NCI-H345 (cell line): ENCODE measurements at places on chromosomes 16 and 17.
A peak's percentile ranks its signal among the peaks of the same experiment; 100 is the strongest.

- DNase-seq: no peak
These were observed 9.7 kb downstream of the CCDC57 start for GRCh38 chr17:82202981-82203380.

- DNase-seq: no peak
These were observed 15.9 kb downstream of the TNRC6A start for GRCh38 chr16:24745391-24745790.

GRCh38 chr17:12528036-12528435 is 137.7 kb upstream of the MYOCD start:
- no peak for DNase-seq

- no peak for DNase-seq
These were observed 35.6 kb downstream of the MAP2K6 start for GRCh38 chr17:69450131-69450530.

GRCh38 chr16:72221630-72222024 is 49.7 kb upstream of the PMFBP1 start:
- no peak for DNase-seq

DNA sequence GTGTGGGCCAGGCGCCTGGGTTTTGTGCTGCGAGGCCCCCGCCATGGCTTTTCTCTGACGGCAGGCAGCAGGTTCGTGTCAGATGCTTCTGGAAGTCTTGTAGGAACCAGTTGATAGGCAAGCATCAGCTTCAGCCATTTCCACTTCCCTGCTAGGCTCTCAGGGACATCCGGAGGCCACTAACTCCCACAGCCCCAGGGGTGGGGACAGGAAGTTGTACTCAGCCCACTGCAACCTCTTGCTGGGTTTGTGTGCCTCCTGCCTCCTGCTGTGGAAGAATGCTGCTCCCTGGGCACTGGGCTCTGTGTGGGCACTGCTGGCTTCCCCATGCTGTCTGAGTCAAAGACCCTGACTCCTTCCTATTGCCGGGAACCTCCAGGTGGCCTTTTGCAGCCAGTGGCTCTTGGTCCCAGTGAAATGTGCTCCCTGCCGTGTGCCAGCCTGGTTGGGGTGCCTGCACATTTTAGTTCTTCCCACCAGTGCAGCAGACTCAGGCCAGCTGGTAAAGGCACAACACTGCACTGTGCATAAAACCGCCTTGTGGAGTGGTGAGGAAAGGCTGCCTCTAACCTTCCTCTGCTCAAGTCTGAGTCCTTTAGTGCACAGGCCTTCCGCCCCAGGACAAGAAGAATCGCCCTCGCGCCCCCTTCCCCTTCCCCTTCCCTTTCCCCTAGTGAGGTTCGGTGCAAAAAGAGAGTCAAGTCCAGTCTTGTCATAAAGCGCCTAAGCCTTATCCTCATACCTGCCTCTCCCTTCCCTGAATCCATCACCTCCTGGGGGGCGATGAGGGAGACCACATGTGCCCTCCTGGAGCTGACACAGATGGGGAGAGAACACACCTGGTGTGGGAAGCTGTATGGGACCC is 16.6 kb downstream of the LDHD start:
- DNase-seq: no peak

- no peak for DNase-seq
These were observed 81.7 kb downstream of the YPEL2 start for GRCh38 chr17:59413014-59413766.

GRCh38 chr16:55433535-55433934 is 45.5 kb upstream of the MMP2 start:
- DNase-seq: no peak

DNA sequence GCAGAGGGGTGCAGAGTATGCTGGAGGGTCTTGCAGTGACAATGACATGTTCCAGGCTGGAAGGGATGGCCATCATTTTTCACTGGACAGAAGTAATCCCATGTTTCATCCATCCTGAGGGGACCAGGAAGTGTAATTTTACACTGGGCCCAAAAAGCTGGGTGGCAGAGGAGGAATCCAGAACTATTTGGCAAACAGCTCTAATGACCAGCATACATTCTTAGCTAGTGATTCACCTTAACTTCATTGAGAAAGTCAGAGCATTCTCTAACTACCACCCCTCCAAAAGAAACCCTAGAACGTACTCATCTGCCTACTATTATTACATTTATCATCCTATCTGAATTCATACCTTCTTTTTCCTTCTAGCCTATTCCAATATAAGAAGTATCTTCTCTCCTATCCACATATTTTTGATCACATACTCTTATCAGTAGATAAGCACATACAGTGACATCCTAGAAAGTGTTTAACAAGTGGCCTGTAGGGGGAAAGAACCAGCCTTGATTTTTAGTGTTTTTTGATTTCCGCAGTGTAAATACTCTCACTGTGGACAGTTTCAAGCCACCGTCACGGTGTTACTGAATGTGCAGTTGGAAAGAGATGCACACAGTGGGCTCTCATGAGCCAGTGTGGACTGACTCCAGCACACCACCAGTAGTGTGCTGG is 118.1 kb downstream of the FTO start:
- DNase-seq: no peak

DNA sequence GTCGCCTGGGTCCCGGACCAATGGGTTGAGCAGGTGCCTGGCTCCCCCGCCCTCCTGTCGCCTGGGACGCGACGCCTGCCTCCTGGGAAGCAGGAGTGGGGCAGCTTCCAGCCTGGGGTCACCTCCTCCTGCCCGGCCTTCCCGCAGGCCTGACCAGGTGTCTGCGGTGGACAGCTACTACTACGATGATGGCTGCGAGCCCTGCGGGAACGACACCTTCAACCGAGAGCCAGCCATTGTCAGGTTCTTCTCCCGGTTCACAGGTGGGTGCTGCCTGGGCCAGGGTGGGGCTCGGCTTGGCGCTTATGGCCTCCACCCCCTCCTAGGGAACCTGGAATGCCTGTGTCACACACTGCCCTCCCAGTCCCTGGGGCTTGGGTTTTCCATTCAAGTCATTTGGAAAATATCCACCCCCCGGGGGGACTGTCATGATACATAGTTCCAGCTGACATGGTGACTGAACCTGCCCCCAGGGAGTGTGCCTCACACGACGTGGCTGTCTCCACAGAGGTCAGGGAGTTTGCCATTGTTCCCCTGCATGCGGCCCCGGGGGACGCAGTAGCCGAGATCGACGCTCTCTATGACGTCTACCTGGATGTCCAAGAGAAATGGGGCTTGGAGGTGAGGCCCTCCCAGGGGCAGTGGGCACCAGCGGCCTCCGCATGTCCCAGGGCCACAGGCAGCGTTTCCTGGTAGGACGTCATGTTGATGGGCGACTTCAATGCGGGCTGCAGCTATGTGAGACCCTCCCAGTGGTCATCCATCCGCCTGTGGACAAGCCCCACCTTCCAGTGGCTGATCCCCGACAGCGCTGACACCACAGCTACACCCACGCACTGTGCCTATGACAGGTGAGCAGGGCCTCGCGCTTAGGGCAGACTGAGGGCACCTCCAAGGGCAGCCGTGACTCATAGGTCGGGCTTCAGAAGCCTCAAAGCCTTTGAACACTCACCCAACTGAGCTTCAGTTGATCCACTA is 2.3 kb downstream of the DNASE1 start:
- DNase-seq: no peak

GRCh38 chr16:49876716-49877129 is 20.8 kb upstream of the ZNF423 start:
- no peak for DNase-seq

DNA sequence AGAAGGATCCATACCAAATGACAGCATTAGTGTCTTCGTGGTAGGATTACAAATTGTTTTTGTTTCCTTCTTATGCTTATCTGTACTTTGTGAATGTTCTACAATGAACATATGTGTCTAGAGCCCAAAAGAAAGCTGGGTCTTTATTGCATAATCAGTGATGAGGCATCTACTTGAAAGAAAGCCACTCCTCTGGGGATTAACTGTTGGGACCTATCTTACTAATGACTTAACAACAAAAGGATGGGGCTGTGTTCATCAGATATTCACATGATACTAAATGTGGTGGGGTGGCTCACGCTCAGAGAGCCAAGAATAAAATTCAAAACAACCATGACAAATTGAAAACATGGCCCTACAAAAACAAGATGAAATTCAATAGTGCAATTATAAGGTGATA is 160.2 kb downstream of the RGS9 start:
- DNase-seq: no peak

DNA sequence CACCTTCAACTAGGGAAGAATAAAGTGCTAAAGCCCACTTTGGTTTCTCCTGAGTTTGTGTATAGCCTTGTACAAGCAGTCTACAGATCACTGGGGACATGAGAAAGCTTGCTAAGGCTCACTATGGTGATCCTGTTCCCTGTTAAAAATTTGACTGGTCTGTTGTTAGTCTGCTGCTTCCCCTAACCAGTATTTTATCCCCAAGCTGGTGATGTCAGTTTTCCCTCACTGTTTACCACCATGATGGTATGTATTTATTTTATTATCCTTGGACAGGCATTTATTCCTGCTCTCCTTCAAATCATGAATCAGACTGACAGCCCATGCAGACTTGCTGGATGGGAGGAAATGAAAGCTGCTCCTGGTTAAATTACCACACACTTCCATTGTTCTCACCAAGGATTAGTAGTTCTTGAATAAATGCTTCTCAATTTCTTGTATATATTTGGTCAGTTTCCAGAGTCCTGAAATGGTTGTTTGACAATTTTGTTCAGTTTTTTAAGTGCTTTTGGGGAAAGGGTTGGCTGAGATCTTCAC is 99.6 kb downstream of the CA4 start:
- DNase-seq: no peak

- DNase-seq: no peak
These were observed 72.5 kb downstream of the MAP2K6 start for GRCh38 chr17:69486779-69487637.

DNA sequence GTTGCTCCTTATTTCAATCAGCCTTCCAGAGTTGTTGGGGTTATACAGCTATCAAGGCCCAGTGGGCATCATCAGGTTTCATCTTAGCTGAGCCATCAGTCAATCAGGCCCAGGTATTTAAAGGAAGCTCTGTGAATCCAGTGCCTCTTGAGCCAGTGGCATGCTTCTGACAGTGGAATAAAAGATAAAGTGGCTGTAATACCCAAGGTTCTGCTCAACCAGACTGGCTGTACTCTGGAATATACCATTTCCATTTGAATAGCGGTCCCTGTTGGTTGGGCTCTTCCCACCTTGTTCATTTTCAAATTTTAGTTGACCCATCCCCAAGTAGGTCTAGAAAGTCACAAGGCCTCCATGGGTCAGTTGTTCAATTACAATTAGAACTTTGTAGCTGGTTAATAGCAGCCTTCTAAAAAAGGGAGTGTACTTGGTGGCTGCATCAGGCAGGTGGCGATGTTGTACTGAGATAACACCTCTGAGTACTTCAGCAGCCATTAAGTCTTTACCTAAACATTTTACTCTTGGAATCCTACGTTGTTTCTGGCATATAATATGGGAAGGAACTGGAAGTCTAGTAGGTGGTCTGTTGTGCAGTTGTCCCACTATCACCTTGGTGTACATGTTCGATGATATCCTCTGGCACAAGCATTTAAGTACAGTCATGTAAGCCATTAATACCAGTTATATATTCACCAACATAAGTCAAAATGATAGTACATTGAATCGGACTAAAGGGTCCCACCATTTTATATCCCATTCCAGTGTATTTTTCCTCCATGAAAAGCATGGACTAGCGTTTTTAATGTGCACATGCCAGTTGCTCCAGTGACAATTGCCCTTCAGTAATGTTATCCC is 294.1 kb downstream of the BCAS3 start:
- peak; percentile 8 for DNase-seq

- DNase-seq: no peak
These were observed 27.8 kb downstream of the CASKIN2 start for GRCh38 chr17:75487351-75488070.

- no peak for DNase-seq
These were observed 93.9 kb downstream of the GSG1L start for GRCh38 chr16:27969574-27969973.

DNA sequence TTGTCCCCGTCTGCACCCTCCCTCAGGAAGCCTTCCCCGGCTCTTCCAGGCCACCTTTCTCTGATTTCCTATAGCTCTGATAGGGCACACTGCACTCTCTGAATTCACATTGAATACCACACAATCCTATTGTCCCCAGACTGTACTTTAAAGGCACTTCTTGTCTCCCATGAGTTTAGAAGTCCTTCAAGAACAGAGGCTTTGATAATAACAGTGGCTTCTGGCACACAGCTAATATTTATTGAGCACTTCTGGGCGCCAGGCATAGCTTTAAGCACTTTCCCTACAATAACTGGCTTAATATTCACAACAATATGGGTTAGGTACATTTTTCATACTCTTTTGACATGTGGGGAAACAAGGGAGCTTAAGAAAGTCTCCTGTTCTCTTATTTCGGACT is 169.7 kb upstream of the IRX6 start:
- no peak for DNase-seq

DNA sequence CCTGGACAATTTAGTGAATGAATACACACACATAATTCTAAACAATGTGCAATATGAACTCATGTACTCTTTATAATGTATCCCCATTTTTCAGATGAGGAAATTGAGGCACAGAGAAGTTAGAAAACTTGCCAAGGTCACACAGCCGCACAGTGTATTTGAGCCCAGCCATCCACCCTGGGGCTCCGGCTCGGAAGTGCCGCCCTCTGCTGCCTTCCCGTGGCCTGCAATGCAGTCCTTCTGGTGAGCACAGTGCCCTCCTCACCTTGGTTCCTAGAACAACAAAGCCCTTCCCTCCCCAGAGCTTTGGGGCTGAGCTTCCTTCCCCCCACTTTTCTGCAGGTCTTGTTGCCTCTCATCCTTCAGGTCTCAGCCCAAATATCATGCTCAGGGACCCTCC is 63.7 kb downstream of the C16orf78 start:
- no peak for DNase-seq

GRCh38 chr16:88614818-88615580 is 23.4 kb upstream of the IL17C start:
- no peak for DNase-seq

DNA sequence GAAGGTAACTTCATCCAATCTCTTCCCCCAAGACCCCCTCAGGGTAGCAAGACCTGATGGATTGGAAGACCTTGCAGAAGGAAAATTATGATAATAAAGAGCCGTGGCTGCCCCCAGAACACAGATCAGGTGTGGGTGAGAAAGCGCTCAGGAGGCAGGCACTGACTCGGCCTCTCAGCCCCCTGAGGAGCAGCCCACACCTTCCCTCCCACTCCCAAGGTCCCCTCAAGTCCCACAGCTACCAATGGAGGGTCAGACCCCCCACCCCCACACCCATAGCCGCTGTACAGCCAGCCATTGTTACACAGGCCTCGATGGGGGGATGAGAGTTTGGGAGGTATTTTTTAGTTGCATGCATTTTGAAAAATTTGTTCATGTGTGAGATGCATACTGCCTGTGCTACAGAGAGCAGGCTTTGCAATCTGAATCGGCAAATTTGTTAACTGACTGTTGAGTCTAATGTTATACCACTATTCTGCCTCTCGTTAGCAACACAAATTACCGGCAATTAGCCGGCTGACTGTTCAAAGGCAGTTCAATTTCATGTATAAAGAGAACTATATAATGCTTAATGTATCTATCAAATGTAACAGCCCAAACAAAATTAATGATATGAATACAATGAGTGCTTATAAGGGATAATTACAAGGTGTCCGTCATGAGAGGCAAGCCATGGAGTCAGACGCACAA is 211.7 kb downstream of the C16orf78 start:
- no peak for DNase-seq
